ENCODE measurements at places on chromosomes 7 and 10. TPM values are rescaled to one million over a fixed set of nuclear protein-coding genes. Genes with fewer than 3 reads are reported as not detected.

The TAC1 gene
- not detected for total RNA-seq

The TRDMT1 gene
- 6.9 TPM for total RNA-seq

The IDI2 gene
- total RNA-seq = 0.29 TPM

The ARMC3 gene
- not detected for total RNA-seq

The SHH gene
- total RNA-seq = not detected

The MACC1 gene
- total RNA-seq = not detected

The TET1 gene
- total RNA-seq = 4.5 TPM

The TDRD1 gene
- 0.74 TPM for total RNA-seq

Measured in right cardiac atrium (tissue), 5 donors.